ENCODE measurements at places on chromosomes 3 and 15.

- DNase-seq = peak; percentile 45
These were observed 43.7 kb upstream of the ATP2C1 start for GRCh38 chr3:130850044-130850797.

GRCh38 chr15:81562986-81563385, 189.0 kb upstream of the TMC3 start:
- no peak for DNase-seq

DNA sequence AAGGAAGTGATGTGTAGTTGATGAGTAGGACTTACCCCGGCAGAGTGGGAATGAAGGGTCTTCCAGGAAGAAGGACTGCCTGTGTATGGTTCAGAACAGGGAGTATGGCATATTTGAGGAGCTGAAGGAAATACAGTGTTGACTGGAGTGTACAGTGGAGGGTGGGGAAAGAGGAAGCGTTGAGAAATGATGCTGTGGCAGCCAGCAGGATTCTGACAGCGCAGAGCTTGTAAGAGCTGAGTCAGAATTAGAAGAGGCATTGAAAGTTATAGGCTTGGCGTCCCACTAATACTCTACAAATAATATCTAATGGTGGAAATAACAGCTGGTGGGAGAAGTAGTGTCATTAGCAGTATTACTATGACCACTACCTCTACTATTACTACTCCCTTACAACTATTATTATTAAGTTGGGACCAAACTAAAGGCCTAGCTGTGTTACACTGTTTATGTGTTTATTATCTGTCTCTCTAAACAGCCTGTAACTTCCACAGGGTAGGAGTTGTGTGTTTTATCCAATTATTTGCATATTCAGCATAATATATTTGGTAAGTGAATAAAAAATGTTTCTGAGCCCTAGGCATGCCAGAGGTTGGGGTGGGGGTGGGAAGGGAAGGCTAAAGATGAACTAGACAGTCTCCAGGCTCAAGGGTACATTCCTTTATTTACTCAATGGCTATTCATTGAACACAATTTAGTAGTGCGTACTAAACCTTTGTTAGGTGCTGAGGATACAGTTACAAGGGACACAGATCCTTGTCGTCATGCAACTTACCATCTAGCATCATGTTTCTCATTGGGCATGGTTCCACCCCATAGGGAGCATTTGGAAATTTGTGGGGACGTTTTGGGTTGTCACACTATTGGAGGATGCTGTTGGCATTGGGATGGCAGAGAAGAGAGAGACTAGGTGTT, 428.8 kb upstream of the ONECUT1 start:
- no peak for DNase-seq

DNA sequence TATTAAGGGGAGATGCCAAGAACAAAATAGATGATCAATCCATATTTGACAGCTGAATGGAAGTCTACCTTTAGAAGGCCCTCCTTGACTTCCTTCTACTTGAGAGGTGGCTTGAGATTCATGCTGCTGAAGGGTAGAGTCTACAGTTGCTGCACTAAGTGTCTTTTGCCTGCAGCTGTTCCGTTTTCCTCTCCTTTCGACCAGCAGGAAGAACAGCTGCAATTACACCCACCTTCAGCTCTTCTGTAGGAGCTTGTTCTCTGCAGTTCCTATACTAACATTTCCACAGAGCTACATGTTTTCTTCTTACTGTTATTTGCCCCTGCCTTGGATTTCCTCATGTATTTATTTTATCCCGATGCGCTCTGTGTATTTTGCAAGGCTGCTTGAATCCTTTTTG, 79.1 kb downstream of the ARRDC4 start:
- no peak for DNase-seq

DNA sequence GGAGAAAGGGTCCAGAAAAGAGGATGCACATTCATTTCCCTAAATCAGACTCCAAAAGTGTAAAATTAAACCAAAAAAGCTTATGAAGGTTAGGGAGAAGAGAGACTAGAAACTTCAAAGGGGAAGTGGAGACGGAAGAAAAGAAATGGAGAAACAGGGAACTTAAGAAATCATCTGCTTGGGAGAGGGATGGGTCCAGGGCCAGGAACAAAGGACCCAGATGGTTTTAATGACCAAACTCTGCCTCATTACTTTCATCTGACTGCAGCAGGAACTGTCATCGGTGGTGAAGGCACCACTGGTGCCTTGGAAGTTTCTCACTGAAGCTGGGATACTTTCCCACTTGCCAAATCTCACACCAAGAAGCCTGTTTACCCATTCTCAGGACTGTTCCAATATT, 70.5 kb upstream of the SLC4A7 start:
- no peak for DNase-seq
